Ascending aorta (tissue), 2 donors: ENCODE measurements at places on chromosomes 7 and 10.
A peak's percentile ranks its signal among the peaks of the same experiment; 100 is the strongest.

- DNase-seq = no peak
Measured at GRCh38 chr10:44306762-44307161, 78.1 kb downstream of the CXCL12 start.

- no peak for DNase-seq
Measured at GRCh38 chr10:126187399-126187798, 200.9 kb downstream of the ADAM12 start.

GRCh38 chr10:132679217-132679595, 106.7 kb downstream of the NKX6-2 start:
- DNase-seq = peak; percentile 40

DNA sequence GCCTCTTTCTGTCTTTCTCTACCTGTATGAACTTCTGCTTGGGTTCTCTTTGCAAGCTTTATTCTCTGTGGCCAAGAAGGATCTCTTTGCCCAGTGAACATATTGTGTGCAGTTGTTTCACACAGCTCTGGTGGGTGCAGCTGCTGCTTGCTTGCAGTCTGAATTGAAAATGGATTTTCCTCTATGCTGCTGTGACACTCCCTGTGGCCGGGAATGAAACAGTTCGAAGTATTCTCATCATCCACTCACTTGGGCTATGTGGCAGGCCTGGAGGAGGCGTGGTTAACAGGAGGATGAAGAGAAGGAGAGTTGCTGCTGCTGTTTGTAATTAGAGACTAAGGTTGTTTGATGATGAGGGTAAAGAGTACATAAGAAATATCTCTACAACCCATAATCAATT, 28.4 kb upstream of the ITGA8 start:
- no peak for DNase-seq

DNA sequence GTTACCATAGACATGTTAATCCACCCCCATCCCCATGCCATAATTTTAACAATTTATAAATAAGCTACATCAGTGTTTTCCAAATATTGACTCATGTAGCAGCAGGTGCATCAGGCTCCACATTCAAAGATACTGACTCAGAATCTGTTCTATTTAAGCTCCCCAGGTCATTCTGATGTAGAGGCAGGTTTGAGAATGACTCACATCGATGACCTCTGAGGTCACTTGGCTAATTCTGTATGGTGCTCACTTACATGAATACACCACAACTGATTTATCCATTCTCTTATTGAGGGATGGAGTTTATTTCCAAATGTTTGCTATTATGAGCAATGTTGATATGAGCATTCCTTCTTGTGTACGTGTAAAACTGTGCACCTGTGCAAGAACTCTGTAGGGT, 1159.0 kb downstream of the TYW1 start:
- no peak for DNase-seq

GRCh38 chr7:42103020-42103419, 134.0 kb downstream of the GLI3 start:
- DNase-seq = no peak

DNA sequence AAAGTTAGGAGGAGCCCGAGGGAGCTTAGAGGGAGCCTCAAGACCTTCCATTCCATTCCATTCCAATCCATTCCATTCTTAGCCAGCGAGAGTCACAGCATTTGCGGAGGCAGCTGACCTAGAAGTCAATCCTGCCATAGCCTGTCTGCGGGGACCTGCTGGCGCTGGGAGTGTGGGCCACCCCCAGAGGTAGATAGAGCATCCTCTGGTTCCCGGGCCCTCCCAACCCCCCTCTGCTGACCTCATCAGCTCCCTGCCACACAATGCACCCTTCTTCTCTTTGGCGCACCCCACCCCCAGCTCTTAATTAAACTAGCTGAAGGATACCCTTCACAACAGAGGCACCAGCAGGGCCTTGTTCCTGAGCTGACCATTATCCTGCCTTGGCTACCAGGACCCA, 152.5 kb upstream of the ZMIZ1 start:
- no peak for DNase-seq

GRCh38 chr7:2646680-2647571, 15.1 kb downstream of the TTYH3 start:
- no peak for DNase-seq

- DNase-seq = no peak
Measured at GRCh38 chr7:80520199-80520598, 8.3 kb upstream of the GNAT3 start.

GRCh38 chr7:99449326-99449725, 10.6 kb downstream of the CPSF4 start:
- DNase-seq = no peak

DNA sequence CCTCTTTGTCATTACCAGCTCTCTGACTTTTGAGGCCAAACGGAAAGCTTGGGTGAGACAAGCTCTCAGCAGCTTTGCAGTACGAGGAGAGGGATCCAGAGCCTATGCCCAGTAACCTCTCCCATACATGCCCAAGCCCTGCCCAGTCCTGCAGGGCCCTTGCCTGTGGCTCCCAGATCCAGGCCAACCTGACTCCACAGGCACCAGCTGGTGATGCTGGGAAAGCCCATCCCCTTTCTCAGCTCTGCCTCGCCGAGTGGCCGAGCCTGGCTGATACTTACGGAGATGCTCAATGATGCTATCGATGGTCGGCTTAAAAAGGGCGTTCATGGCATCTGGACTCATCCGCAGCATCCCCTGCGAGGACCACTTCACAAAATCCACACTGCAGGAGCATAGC, 55.4 kb downstream of the PNLIPRP2 start:
- no peak for DNase-seq

- DNase-seq = no peak
Measured at GRCh38 chr10:90775351-90776028, 82.3 kb downstream of the HTR7 start.

DNA sequence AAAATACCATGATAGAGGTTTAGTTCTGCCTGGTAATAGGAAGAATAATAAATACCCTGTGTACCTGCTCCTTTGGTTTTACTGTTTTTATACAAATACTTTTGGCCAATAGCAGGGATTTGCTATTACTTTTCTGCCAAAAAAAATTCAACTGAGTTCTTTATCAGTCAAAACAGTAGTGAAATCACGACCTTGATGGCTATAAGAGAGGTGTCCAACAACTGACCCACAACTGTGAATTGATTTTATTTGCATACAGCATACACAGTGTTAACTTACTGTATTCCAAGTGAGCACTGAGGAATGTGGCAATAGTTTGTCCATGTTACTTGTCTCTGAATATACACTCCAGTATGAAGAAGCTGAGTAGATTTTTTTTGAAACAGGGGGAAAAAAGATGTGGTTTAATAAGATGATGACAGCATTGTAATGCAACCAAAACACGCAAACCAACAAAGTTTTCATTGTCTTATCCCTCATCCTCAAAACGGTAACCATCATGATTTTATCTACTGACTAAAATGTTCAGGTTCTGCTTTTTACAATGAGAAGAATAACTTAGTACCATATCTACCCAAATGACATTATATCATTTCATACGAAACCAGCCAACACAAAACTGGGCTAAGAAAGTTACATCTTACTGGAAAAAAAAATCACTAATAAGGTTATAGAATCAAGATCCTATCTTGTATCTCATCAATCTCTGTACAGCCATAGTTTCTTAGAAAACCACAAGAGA, 63.3 kb downstream of the GSAP start:
- no peak for DNase-seq

DNA sequence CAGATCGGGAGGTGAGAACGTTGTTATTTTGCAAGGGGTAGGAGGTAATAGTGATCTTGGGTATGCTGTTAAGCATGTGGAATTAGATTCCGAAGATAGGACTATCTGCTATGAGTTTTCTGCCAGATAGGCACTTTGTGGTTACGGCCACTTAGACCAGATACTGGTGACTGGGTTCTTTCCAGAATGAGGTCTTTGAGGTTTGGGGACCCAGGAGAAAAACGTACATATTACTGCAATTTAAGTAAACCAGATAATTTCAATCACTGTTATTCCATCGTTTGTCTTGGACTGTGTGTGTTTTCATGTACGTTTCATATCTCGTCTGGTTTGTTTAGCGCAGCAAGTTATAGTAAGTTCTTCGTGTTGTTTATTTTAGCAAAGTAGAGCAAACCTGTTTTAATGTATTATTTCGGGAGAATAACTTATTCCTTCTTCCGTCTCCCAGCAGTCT, 312 bp downstream of the ARL4A start:
- no peak for DNase-seq

GRCh38 chr10:113585949-113586348, 33.1 kb downstream of the HABP2 start:
- no peak for DNase-seq

- peak; percentile 60 for DNase-seq
Measured at GRCh38 chr10:132867801-132868644, 74.3 kb downstream of the CFAP46 start.

DNA sequence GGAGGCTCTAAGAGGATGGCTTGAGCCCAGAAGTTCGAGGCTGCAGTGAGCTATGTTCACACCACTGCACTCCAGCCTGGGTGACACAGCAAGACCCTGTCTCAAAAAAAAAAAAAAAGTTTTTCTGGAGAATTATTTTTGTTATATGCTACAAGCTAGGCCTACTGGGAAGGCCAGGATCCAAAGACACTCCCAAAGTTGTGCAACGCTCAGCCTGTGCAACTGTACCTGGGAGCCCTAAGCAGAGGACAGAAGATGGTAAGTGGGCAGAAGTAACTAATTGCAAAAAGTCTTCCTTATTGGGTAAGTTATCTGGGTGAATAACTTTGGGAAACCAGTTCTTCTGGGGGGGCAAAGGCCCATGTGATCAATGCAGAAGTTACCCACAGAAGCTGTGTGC, 17.3 kb downstream of the HIP1 start:
- no peak for DNase-seq

DNA sequence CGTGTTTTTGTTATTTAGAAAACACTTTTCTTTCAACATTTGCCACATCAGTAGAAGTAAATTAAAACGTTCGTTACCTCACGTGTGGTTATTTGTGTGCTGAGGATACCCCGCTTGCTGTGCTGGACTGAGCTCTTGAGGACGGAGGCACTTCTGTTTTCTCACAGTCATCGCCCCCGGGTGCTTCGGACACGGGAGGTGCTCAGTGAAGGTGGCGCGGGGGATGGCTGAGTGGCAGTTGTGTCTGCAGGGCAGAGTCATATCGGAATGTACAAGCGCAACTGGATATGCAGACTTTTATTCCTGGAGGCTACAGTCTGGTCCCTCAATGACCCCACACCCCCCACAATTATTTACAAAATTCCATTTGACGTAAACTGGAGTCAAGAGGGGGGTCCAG, 92.0 kb downstream of the DYNC2I1 start:
- DNase-seq = no peak

GRCh38 chr10:102613785-102614184, 30.5 kb upstream of the TRIM8 start:
- no peak for DNase-seq

GRCh38 chr10:72082856-72083789, 5.2 kb downstream of the SPOCK2 start:
- DNase-seq = no peak

DNA sequence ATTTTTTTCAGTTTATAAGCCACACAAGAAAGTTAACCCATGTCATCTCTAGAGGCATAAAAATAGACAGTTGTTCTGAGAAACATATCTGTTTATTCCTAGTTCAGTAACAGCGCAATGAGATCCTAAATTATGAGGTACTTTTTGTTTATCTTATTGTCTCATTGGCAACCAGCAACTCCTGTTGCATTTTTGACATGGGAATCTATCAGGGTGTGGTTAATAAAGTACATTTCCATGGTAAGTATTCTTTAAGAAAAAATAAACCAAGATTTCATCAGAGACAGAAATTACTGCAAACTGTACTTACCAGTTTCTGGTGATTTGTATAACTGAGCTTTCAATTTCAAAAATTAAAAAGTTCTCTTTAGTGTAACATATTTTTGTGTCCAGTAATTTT, 9.0 kb downstream of the FAS start:
- no peak for DNase-seq

DNA sequence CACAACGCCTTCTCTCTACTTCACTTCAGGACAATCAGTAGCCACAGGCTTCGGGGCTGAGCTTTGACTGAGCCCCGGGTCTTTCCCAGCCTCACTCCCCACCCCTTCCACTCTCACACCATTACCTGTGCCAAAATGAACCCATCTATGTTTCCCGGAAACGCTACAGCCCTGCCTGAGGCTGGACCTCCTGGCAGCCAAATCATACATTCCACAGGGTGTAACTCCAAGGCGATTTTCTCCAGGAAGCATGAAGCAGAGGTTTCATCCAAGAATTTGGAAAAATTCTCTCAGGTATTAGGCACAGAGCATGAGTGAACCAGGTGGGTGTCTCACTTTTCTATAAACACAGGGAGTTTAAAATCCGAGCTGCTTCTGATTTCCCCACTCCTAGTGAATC, 286.3 kb downstream of the TNS3 start:
- DNase-seq = no peak

GRCh38 chr7:17770710-17771375, 169.5 kb downstream of the SNX13 start:
- no peak for DNase-seq

- no peak for DNase-seq
Measured at GRCh38 chr7:33903791-33904680, 1.3 kb upstream of the BMPER start.

- DNase-seq = no peak
Measured at GRCh38 chr7:32116436-32116835, 46.2 kb upstream of the PDE1C start.

DNA sequence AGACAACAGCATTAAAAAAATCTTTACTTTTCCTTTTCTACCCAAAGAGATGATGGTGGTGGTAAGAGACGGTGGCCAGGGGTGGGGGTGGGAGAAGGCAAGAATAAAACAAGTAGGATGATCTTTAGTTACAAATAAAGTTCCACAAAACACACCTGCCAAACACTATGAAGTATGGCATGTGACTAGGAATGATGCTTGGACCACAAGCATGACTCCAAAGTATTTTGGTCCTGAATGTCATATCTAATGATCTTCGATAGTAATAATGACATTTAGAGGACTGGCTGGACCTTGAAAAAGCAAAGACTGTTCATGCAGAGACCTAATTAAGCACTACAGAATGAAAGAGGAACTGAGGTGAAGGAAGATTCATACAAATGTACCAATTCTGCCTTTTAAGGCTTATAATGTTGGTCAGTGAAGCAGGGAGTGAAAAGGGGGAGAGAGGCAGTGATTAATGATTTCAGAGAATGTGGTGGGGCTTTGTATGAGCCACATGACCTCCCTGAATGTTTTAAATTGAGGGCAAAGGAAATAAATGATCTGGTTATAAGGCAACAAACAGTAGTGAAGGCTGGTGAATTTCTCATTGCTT, 29.6 kb upstream of the DKK1 start:
- DNase-seq = no peak

GRCh38 chr10:76576276-76576962, 1061.2 kb downstream of the KCNMA1 start:
- no peak for DNase-seq

DNA sequence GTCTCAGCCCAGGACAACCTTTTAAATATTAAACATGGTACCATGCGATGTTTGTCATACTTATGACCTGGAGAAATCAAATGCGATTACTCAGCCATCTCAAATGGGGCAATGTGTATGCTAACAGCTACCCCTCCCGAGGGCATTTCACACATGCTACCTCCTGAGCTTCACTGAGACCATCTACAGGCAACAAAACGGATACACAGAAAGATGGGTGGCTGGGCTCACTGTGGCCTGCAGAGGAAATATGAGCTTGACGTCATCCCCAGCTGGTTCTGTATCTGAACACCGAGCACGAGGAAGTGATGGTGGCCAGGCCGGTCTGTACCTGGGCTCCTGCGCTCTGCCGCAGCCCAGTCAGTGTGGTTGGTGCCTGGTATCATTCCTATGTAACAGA, 374.3 kb downstream of the RPS24 start:
- no peak for DNase-seq

GRCh38 chr7:8070451-8071180, 102.0 kb downstream of the GLCCI1 start:
- no peak for DNase-seq

GRCh38 chr7:45084901-45085618, 3.7 kb downstream of the NACAD start:
- DNase-seq = no peak

- no peak for DNase-seq
Measured at GRCh38 chr10:131559450-131559911, 248.0 kb upstream of the TCERG1L start.
